Omental fat pad (tissue), 4 donors: ENCODE measurements at places on chromosomes 7 and 10. TPM values are rescaled to one million over a fixed set of nuclear protein-coding genes. Genes with fewer than 3 reads are reported as not detected.

Gene LIPJ
- total RNA-seq: not detected

DNA sequence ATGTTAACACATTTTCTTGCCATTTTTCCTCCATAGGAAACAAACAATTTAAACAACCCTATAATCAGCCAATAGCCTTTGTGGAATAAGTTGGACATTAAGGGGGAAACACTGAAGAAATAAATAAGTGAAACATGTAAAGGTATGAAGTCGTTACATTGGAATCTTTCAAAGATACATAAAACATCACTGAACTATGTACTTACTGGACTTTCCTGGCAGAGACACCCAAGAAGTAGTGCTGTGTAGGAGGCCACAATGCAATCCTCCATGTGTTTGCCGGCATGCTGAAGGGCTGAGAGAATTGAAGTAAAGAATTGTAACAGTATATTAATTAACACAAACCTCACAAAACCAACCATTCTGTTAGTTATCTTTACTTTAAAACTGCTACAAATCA lies 76.5 kb upstream of the GRID1 start:
- DNase-seq: no peak

DNA sequence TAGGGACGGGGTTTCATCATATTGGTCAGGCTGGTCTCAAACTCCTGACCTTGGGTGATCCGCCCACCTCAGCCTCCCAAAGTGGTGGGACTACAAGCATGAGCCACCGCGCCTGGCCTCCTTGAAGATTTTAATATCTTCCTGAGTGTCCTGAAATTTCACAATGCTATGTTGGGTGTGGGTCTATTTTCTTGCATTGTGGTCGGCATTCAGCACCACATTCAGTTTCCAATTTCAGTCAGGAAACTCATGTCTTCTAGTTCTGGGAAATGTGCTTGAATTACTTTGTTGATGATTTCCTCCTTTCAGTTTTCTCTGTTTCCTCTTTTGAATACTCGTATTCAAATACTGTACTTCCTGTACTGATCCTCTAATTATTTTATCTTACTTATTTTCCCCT lies 49.3 kb upstream of the IL6 start:
- no peak for DNase-seq

GRCh38 chr10:3478153-3478552 lies 305.6 kb upstream of the PITRM1 start:
- DNase-seq: no peak

Gene TRIM50
- total RNA-seq: not detected

- no peak for DNase-seq
Observed at GRCh38 chr7:114218283-114218682, 196.3 kb upstream of the FOXP2 start.

Gene KLF14
- total RNA-seq: 1.0 TPM
